Esophagus muscularis mucosa (tissue), 4 donors: ENCODE measurements at places on chromosomes 7 and 10. TPM values are rescaled to one million over a fixed set of nuclear protein-coding genes. Genes with fewer than 3 reads are reported as not detected.

DNA sequence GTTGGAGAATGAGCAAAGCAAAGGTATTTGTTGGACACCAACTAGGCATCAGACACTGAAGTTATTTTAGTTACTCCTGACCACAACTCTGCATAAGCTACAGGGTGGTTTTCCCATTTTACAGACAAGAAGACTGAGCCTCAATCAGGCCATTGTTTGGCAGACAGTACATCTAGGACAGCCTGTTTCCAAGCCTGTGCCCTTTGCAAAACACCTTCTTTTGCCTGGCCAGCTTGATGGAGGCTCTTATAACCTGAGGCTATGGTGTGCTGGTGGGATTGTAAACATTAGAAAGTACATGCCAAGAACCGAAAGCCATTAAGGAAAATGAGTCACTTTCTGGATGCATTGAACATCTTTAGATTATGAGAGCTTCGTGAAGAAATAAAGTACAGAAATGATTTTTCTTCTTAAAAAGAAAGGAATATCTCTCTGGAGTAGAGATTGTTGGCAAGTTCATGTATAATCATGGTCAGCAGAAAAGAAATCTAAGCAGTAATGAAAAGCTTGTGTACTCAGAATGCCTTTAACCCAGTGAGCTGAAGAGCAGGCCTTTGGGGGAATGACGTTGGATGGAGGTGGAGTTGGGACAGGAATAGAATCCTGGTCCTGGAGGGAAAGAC, 140.6 kb downstream of the KIAA1217 start:
- DNase-seq: no peak

Gene SKAP2
- total RNA-seq: 47.1 TPM

Gene AKR1C8
- not detected for total RNA-seq

- no peak for DNase-seq
Measured at GRCh38 chr10:124450012-124450782, at the start of gene NKX1-2. TSS of gene NKX1-2 (minus strand) at chr10:124450035. CDS start at chr10:124449943, 92 bp downstream.

GRCh38 chr7:88109612-88110011, 110.2 kb downstream of the SRI start:
- no peak for DNase-seq
